Stimulated activated CD4-positive, alpha-beta T cell treated with anti-CD3 and anti-CD28 coated beads, TNF-alpha, amount 100 ng/mL, for 1 hour (primary cell): ENCODE measurements at places on chromosomes 13 and 19.

DNA sequence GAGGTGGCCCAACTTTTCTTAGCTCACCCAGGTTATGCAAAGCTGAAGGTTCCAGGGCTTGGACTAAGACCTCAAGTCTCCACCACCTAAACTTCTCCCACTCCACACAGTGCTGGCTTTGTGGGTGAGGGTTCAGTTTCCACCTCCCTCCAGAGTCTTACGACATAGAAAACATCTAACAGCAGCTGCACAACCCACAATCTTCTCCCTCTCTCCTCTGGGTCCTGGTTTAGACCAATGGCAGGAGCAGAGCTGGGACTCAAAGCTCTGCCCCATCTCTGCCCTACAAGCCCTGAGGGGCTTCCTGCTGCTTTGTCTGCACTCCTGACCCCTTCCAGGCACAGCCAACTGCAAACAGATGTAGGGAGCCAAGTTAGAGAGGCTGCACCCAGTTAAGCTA is 16.0 kb downstream of the IRGC start:
- DNase-seq, result no peak

- no peak for DNase-seq
Observed at GRCh38 chr19:32672841-32673240, 2.1 kb downstream of the ANKRD27 start.

DNA sequence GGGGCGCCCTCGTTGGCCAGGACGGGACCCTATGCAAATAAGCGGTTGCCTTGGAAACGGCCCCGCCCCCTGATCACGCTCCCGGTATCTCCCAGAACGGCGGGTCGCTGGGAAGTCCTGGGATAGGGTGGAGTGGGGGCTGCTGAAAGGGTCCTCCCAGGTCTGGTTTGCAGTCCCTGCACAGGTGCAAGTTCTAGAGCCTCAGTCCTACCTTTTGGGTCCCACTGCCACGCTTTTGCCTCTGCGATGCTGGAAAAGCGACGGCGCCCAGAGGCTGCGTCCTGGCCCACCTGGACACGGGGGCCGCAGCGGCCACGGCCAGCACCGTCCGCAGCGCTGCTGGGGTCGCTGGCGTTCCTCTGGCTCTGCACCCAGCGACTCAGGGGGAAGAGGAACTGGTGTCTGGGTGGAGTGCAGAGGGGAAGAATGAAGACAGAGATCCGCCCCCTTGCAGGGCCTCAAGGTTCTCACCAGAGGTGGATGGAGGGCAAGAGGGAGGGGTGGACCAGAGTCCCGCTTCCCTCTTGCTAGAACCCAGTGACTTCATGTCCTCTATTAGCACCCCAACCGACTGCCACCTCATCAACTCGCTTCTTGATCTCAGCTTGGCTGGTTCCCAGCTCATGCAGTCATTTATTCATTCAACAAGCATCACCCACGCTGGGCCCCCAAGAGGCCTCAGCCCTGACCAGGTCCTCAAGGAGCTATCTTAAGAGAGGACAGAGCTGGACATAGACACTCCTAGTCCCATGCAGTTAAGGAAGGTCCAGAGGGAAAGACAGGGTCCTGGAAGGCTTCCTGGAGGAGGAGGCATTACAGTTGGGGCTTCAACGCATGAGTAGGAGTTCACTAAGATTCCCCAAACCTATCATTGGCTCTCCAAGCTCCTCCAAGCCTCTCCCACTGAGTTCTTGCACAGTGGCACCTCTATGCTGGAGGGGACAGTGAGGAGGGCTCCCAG is at the start of gene LRRC25:
Gene LRRC25, minus strand, starts transcription at position 381 of the 961 bp plus-strand sequence. CDS start 659 bp downstream, outside the sequence.
- DNase-seq, result no peak

GRCh38 chr19:13841086-13841961 is 35.6 kb upstream of the NANOS3 start:
- DNase-seq, result no peak

DNA sequence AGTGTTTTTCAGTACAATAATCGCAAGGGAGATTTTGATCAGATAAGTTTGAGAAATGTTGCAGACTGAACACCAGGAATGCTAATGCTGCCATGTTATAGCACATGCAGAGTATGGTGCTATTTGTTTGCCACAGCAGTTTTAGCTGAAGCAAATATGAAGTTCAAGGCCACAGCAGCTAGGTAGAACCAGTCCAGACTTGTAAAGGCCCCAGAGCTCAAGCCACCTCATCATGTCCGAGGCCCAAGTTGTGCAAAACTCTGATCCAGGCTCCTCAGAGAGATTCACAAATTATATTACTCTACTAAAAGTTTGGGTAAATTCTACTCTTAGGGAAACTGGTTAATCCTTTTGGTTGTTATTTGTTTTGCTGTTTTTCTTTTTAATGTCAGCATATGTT is 2702.6 kb downstream of the PCDH9 start:
- no peak for DNase-seq
